ENCODE measurements at places on chromosomes 1 and 21.

DNA sequence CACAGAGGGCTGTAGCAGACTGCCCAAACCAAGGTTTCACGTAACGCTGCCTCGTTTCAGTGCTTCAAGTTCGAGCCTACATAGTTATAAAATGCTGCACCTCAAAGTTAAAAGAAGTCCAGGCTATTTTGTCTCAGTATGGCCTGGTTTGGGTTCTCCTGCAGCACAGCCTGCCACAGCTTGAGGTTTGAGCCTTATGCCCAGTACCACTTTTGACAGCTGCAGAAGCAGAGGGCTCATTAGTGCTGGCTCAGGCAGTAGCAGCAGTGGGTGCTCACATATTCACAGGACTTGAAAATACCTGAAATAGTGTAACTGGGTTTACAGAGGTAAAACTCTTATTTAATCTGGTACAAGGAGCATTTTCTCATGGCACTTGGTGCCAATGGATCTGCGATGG lies 15.3 kb downstream of the SPATA46 start:
- DNase-seq = no peak

GRCh38 chr1:24285231-24285630 lies 33.9 kb upstream of the GRHL3 start:
- no peak for DNase-seq

DNA sequence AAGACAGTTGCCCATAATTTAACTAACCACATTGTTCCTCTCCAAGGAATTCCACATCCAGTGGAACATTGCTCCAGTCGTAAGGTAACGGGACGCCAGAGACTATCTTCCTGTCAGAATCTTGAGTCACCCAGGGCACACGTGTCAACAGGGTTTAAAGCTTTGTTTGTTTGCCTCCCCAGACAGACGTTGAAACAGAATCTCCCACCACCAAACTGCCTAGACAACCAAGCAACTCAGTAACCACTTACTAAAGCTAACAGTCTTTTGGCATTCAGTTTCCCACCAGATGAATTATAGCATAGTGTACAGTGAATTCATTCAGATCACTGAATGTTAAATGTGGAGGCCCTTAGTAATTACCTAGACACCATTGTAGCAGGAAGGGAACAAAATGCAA lies 439.5 kb downstream of the PLPP3 start:
- no peak for DNase-seq

DNA sequence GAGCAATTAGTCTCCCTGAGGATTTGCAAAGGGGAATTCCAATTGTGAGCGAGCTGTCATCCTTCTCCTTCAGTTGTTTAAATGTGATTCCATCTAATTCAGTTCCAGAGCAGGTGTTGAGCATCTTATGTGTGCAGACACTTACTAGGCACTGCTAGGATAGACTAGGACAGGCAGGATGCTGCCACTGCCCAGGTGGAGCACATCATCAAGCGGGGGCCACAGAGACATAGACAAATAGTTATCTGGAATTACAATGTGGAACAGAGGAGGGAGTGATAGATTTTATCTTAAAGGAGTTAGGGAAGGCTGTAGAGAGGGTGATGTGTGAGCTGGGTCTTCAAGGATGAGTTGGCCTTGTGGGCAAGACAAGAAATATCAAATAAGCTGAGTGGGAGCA lies 55.9 kb downstream of the CDC7 start:
- no peak for DNase-seq

- DNase-seq = no peak
Measured at GRCh38 chr1:248596615-248597014, 885 bp downstream of the OR2T10 start.

GRCh38 chr1:33367485-33368405 lies 46.8 kb upstream of the A3GALT2 start:
- peak; percentile 90 for DNase-seq

DNA sequence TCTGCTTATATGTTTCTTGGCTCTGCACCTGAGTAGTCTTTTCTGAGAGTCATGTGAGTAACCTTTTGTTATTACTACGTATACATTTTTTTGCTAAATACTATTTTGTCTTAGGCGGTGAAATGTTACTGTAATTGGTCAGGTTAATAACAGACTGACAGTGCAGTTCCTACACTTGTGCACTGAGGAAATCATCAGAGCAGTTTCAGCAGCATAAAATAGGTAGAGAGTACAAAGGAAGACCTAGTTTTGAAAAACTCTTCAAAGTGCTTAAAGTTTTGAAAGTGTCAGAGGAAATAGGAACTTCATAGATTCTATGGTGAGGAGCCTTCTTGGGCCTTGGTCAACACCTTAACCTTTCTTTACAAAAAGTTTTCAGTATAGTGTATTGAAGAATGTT lies 11.1 kb downstream of the ATF6 start:
- no peak for DNase-seq

DNA sequence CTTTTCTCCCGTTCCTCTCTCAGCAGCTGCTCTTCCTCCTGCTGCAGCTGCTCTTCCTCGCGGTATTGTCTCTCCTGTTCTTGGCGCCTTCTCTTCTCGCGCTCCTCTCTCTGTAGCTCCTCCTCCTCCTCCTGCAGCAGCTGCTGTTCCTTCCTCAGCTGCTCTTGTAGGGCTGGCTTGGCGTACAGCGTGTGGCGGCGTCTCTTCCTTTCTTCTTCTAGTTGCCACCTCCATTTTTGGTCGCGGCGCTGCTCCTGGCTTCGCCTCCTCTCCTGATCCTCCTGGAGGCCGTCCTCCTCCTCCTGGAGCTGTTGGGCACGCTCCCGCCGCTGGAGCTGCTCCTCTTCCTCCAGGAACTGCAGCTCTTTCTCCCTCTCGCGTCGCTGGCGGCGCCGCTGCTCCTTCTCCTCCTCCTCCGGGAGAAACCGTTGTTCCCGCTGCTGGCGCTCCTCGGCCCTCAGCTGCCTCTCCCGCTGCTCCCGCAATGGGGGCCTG lies 4.8 kb downstream of the TCHH start:
- DNase-seq = no peak

GRCh38 chr1:112397841-112398240 lies 1.8 kb downstream of the CTTNBP2NL start:
- DNase-seq = no peak

- no peak for DNase-seq
Measured at GRCh38 chr1:211603191-211603701, 24.3 kb upstream of the SLC30A1 start.

DNA sequence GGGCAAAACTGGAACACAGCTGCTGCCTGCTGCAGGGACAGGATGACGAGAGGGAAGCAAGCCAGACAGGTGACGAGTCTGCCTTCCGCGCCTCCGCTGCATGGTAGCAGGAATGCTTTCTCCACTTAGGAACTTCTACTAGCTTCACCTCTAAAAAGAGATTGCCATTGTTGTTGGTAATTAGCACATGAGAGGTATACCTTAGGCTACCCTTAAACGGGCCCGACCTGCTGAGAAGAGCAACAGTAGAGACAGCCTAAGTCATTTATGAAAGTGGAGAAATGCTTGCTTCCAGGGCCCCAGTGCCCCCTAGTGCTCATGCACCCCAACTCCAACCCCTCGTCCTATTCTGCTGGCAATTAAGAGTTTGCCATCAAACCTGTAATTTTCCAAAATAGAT lies 96.9 kb upstream of the AKT3 start:
- peak; percentile 15 for DNase-seq

- DNase-seq = no peak
Measured at GRCh38 chr1:49694251-49694827, 329.4 kb downstream of the AGBL4 start.

DNA sequence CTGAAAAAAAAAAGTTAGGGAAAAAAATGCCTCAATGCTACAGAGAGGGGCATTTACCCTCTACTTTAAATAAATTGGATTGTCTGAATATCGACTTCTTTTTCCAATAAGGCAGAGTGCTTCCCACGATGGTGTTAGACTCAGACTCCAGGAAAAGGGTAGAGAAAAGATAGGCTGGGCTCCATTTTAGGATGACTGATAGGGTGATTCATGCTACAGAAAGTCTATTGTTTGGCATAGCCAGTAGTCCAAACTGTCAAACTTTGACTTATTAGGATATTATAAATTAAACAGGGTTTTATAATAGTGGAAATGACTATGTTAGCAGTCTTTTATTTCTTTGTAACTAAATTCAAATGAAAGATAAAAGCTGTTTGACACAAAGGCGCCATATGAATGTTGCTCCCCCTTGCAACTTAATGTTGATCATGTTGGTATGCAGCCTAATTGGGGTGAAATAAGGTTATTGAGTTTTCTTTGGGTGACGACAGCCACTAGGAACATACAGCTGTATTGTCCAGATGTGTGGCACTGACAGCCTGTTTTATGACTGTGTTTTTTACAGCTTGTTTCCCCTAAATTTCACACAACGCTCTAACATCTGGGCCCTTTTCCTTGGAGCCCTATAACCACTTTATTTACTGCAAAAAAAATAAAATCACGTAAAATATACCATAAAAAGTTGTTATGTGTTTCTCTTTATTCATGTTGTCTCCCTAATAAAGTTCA lies 69.3 kb downstream of the SPAG17 start:
- DNase-seq = no peak

DNA sequence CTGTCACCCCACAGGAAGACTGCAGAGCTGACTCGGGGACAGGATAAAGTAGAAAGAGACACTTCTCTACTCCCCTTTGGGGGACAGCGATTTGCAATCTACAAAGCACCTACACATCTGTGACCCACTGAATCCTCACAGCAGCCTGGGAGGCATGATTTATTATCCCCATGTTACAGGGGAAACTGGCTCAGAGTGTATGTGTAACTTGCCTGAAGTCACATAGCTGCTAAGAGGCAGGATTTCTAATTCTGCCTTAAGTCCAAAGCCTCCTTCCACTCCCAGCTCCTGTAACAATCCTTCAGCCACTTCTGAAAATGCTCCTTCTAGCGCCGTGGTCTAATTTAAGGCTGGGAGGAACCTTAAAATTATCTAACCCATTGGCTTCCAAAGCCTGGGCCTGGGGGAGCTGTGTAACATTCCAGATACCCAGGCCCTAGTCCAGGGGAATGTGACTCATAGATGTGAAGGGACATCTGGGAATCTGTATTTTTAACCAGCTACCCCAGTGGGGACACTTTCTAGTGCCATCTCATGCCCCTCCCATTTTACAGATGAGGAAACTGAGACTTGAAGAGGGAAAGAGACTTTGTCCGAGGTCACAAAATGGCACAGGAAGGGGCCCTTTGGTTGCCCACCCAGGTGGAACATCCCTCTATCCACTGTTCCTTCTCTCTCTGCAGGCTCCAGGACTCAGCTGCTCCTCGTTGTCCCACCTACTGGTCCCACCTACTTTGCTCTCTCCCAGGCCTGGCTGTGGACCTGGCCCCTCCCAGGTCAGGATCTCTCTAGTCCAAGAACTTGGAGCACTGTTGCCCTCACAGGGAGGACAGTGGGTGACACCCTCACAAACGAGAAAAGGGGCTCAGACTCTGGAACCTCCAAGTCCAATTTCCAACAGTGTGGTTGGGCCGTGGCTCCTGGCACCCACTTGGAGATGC lies 48.9 kb downstream of the AHDC1 start:
- DNase-seq = no peak

- DNase-seq = no peak
Measured at GRCh38 chr1:53122961-53123413, 19.5 kb downstream of the SLC1A7 start.

GRCh38 chr1:117821774-117822482 lies 107.5 kb downstream of the GDAP2 start:
- no peak for DNase-seq

DNA sequence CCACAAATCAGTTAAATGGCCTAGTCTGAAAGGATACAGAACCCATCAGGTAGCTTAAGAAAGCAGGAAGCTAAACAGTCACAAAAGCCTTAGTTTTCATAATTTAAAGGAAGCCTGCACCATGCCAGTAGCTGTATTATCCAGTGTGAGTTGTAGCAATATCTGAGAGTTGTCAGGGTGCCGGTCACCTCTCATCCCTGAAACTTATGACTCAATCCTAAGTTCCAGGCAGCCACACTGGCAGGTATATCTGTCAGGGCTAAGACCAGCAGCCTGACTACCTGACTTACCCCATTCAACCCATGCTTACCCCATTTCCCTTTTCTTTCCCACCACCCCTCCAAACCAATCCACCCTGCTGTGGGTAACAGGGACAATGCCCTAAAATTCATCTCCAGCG lies 37.8 kb upstream of the LPAR3 start:
- DNase-seq = no peak

GRCh38 chr1:76006234-76006633 lies 68.3 kb upstream of the ST6GALNAC3 start:
- DNase-seq = no peak

DNA sequence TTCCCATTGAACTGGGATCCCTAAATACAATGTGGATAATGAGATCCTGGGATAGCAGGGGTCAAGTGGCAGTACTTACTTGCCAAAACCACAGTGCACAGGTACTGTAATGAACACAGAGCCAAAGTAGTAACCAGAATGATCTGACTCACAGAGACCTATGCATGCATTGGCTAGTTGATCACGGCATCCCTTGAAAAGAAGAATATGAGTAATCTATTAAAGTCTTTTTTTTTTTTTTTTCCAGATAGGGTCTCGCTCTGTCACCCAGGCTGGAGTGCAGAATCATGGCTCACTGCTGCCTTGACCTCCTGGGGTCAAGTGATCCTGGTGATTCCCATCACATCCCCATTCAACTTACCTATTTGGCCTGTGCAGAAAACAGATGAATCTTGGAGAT lies 29.4 kb upstream of the EIF4G3 start:
- DNase-seq = no peak

DNA sequence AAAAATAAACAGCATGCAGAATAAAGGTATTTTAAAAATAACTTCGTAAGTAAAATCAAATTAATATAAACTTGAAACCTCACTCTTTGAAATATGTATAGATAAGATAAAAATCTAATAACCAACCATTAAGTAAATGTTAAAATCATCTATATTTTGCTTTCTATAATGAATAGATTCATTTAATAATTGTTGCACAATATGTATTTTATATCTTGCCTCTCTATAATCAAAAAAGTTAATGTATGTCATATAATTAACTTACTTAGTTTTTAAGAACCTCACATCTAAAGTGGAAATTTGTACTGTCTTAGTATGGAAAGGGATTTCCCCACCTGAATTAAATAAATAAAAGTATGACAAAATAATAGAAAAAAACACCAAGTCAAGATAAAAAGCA lies 42.4 kb upstream of the RBM34 start:
- no peak for DNase-seq

- no peak for DNase-seq
Measured at GRCh38 chr1:223836586-223836985, 9.2 kb downstream of the TP53BP2 start.
